Left kidney (tissue), 8 donors: ENCODE measurements at places on chromosomes 12 and 14. TPM values are rescaled to one million over a fixed set of nuclear protein-coding genes. Genes with fewer than 3 reads are reported as not detected.

C12orf50 gene
- polyA plus RNA-seq = 0.57 TPM

SERPINA10 gene
- 0.23 TPM for polyA plus RNA-seq

ADAM20 gene
- polyA plus RNA-seq = 0.38 TPM

DNA sequence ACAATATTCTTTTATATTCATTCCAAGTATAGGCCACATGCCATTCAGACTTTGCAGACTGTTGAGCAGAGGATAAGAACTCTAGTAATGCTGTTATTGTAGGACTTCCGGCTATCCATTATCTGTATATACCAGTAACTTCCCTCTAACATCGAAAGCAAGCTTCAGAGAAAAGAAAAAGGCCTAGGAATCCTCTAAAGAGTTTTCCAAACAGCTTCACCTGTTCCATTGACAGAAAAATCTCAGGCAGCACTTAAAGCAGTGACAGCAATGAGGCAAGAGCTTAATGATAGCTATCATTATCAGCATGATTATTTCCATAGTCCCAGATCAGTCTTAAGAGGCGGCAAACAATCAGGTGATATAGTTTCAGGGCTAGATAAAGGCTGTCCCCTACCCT lies 1.8 kb downstream of the CPNE8 start:
- DNase-seq = no peak

GRCh38 chr12:107684990-107685359 lies 624 bp upstream of the PWP1 start:
- peak; percentile 26 for DNase-seq

DNA sequence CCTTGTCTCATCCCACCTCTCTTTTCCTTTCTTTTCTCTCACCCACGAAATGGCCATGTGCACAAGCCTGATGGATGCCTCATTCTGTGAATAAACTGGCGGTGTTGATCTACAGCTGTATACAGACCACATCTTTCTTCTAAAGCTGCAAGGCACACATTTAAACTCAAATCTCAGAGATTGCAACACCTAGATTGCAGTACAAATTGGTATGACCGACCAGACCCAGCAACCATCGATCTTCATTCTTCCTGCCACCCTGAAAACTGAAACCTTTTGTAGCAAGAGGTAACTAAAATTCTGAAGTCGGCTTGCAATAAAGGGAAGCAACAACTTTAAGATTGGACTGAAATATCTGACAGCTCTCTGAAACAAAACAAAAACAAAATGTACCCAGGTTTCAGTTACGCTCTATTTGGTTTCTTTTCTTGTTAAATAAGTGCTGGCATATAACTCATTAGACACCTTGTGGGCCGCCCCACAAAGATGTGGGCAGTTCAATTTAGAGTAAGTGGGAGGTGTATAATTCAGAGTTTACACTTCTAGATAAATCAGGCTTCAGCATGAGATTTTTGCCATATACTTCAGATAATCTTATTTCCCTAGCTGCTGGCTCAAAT lies 390.0 kb upstream of the NOVA1 start:
- no peak for DNase-seq

GRCh38 chr14:23568600-23569331 lies 1.2 kb upstream of the AP1G2 start:
- DNase-seq = no peak

- DNase-seq = no peak
These were observed 37.6 kb upstream of the SPTLC2 start for GRCh38 chr14:77654001-77654441.

GRCh38 chr12:50057000-50057841 lies at the start of gene ASIC1:
ASIC1 (plus strand) TSS chr12:50057596; CDS start chr12:50058767, 1,171 bp downstream.
- peak; percentile 54 for DNase-seq

DNA sequence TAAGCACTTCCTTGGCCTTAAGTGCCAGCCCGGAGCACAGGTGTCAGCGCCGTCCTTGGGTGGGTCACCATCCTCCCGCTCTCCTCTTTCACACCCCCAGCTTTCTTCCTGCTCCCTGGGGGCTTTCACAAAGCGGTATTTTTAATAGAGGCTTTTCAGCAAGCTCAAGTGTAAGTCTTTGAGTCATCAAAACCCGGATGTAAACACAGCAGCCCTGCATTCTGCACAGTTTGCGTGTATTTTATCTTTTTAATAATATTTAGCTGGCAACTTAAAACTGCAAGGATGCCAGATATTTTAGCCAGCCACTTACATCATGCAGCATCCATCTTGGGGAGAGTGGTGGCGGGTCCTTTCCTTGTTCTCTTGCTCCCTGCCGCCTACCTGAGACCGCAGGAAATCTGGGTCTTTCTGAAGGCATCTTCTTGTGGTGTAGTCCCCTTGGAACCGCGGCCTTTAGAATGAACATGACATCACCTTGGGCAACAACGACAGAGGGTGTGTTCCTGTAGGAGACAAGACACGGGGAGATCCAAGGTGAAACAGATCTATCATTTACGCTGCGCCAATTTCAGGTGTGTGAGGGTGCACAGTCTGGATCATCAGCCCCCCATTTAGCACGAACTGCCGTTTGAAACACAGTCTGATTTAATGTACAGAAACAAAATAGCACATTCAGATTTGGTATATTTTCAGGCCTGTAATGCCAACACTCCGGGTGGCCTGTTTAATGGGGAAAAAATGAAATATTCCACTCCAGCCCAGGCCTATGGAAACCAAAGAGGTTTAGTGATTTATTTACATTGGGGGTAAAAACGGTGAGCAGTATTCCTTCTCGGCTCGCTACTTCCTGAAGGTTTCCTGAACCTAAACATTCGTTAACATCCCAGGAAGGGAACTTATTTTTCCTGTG lies 12.5 kb upstream of the IRF2BPL start:
- DNase-seq = no peak

GRCh38 chr12:88253371-88253978 lies 111.4 kb downstream of the TMTC3 start:
- no peak for DNase-seq

- no peak for DNase-seq
These were observed 13.2 kb downstream of the NFKBIA start for GRCh38 chr14:35391388-35391710.
